ENCODE measurements at places on chromosomes 11 and 22.
A peak's percentile ranks its signal among the peaks of the same experiment; 100 is the strongest.

DNA sequence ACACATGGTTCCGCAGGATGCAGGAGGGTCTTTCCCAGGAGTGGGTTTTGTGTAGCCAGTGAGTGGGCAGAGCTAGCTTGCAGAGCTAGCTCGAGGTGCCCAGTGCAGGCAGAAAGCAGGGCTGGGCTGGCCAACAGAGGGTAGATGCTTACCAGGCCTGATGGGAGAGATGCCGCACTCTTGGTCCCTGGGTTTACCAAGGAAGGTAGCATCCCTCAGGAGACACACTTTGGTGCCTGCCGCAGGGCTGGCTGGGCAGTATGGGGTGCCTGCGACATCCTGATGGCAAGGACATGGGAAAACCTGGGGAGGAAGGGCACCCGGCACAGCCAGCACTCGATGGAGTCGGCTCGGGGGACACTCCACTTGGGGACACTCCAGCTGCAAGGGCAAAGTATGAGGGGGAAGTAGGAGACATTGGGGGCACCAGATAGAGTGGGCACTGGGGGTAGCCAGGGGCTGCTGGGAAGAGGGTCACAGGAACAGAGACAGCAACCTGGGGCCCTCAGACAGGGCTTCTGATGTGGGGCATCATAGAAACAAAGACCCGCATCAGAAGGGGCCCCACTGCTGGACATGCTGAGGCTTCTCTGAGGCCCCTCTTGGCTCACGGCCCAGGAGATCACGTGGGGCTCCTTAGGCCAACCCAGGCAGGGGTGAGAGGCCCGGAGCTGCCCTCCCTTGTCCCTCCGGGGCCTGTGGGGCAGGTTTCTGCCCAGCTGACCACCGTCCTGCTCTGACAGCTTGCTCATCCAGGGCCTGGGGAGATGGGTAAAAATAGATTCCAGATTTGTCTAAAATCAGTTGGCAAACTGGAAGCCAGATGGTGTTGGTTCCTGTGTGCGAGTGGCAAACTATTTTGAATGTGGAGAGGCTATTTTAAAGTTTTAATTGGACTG is 89.8 kb downstream of the MORC2 start:
- DNase-seq = no peak

- DNase-seq = peak; percentile 67
Measured at GRCh38 chr11:68841718-68842426, at the start of gene CPT1A. Gene CPT1A, minus strand, starts transcription at chr11:68841916. Its CDS starts 26,442 bp downstream, at chr11:68815474.

DNA sequence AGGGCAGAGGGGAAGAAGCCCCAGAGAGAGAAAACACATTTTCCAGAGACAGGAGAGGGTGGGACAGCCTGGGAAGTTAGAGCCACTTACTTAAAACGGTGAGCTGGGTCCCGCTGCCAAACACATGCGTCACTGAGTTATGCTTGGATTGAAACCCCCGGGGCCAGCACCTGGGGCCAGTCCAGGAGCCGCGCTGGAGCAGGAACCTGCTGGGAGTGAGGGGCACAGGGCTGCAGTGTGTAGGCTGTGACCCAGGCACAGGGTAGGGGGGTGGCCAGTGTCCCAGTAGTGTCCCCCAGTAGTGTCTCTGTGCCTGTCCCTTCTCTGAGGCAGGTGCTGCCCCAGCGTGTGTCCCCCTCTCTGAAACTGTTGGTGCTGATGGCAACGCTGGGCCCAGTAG is 5.2 kb downstream of the IGLL1 start:
- DNase-seq = no peak

DNA sequence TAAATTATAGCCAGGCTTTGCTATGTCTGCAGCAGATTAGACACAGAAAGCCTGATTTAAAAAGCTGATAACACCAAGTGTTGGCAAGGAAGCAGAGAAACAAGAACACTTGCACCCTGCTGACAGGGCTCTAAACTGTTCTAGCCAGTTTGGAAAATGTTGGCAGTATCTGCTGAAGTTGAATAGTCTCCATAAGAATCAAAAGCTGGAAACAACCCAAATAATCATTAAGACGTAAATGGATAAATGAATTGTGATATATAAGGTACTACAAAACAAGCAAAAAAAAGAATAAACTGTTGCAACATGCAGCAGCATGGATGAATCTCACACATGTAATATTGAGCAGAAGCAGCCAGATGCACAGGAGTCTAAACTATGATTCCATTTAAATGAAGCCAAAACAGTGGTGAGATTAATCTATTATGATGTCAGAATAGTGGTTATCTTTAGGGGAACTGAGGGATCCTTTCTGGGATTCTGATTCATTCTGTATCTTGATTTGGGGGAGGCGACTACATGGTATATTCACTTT is 40.4 kb upstream of the ADORA2A start:
- DNase-seq = no peak

DNA sequence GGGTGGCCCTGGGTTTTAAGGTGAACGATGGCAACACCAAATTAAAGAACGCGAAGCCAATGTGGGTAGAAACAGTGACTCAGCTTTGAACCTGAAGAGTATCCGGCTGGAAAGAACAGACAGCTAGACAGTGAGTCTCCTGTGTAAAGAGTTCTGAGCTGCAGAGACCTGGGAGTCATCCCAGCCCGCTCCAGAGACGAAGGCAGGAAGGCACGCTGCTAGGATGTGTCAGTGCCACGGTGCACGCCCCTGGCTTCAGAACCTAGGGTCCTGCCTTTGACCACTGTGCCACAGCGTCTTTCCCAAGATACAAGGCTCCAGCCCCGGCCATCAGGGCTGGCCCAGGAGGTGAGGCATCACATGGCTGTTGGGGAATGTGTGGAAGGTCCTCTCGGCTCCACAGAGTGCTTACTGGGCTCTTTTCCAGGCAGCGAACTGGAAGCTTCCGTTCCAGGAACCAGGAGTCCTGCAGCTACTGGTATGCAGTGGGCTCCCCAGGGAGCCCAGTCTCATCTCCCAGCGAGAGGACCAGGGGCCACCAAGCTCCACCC is 29.9 kb downstream of the LRFN4 start:
- DNase-seq = no peak

- no peak for DNase-seq
Measured at GRCh38 chr11:1701091-1701807, 4.3 kb downstream of the KRTAP5-6 start.

GRCh38 chr11:122426073-122426472 is 229.4 kb upstream of the UBASH3B start:
- no peak for DNase-seq

DNA sequence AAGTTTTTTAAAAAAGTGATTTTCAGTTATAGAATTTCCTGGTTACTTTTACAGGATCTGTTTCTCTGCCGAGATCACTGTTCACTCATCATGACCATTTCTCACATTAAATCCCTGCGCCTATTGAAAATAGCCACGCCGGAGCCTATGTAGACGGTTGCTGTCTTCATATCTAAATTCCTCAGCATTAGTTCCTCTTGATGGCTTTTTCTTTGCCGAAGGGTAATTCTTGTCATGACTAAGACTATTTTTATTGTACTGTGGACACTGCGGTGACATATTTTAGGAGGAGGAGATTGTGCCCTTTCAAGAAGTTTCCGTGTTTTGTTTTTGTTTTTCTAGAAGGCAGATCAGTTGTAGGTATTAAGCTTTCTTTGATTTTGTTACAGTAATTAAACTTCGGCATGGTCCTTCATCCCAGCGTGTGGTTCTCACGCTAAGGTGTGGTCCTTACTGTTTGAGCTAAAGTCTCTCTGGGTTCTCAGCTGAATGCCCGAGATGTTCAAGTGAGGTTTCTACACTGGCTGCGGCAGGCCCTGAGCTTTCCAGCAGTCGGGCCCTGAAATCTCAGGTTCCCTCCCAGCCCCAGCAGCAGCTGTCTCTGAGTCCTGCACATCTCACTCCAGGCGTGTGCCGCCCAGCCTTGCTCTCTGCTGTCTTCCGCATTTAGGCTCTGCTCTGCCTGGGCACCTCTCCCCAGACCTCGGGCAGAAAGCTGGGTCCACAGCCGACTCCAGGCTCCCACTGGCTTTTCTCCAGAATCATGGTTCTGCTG is 1110.5 kb downstream of the TBC1D22A start:
- no peak for DNase-seq

DNA sequence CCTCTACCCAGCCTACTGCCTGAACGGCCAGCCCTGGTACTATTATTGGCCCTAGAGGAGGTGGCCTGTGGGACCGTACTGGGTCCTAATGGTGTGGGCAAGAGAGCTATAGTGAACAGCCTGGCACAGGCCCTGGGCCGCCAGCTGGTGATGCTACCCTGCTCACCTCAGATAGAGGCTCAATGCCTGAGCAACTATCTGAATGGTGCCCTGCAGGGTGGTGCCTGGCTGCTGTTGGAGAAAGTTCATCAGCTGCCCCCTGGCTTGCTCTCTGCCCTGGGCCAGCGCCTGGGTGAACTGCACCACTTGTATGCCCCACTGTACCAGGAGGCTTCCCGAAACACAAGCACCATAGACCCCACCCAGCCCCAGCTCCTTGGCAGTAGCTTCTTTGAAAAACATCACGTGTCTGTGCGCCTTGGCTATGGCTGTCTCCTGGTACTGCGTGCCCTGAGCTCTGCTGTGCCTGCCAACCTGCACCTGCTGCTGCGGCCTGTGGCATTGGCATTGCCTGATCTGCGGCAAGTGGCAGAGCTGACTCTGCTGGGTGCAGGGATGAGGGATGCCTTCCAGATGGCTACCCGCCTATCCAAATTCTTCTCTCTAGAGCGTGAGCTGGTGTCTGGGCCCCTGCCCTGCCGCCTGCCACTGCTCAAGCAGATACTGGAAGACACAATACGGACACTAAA is 49.0 kb downstream of the DNHD1 start:
- no peak for DNase-seq

GRCh38 chr22:38820020-38820419 is 23.8 kb downstream of the NPTXR start:
- DNase-seq = no peak

DNA sequence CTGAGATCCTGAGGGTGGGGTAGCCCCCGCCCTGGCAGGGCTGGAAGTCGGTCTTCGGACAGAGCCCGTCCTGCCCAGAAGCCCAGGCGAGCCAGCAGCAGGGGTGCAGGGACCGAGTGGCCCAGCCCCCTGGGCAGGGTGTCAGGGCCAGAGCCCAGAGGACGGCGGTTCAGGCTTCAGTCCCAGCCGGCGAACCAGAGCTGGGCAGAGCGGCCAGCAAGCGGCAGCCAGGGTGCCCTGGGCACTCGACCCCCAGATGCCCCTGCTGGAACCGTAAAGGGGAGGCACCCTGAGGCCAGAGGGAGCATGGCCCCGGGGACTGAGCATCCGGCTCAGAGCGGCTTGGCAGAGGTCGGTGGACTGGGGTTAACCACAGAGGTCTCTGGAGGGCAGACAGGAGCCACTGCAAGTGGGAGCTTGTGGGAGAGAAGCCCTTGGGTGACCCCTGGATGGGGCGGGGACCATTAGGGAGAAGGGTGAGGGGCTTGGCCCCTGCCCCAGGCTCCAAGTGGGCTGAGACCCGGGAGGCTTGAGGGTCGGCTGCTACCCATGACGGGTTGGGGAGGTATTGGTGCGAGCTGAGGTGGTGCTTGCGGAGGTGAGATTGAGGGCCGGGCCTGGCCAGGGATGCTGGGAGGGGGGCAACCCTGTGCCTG is 15.9 kb downstream of the LSP1 start:
- DNase-seq = no peak

- no peak for DNase-seq
Measured at GRCh38 chr11:9039198-9039597, 35.4 kb upstream of the NRIP3 start.

GRCh38 chr11:13329670-13330356 is 52.2 kb downstream of the BMAL1 start:
- DNase-seq = no peak

- no peak for DNase-seq
Measured at GRCh38 chr11:33399421-33399820, 142.2 kb downstream of the HIPK3 start.

- peak; percentile 40 for DNase-seq
Measured at GRCh38 chr11:121466063-121466794, 13.5 kb upstream of the SORL1-AS1 start.

DNA sequence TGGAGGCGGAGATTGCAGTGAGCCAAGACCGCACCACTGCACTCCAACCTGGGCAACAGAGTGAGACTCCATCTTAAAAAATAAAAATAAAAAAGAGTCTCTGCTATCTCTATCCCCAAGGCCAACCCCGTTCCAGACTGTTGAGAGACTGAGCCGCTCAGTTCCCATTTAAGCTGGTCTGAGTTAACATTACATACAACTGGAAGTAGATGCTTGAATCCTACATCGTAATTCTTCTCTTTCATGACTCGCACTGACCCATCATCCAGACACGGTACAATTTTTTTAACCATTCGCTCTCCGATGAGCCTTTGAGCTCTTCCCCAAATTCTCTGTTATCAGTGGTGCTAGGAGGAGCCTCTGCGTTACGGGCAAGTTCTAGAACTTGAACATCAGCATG is 4.9 kb upstream of the CYTH4 start:
- no peak for DNase-seq

- DNase-seq = no peak
Measured at GRCh38 chr11:108351468-108351867, 115.9 kb downstream of the C11orf65 start.

DNA sequence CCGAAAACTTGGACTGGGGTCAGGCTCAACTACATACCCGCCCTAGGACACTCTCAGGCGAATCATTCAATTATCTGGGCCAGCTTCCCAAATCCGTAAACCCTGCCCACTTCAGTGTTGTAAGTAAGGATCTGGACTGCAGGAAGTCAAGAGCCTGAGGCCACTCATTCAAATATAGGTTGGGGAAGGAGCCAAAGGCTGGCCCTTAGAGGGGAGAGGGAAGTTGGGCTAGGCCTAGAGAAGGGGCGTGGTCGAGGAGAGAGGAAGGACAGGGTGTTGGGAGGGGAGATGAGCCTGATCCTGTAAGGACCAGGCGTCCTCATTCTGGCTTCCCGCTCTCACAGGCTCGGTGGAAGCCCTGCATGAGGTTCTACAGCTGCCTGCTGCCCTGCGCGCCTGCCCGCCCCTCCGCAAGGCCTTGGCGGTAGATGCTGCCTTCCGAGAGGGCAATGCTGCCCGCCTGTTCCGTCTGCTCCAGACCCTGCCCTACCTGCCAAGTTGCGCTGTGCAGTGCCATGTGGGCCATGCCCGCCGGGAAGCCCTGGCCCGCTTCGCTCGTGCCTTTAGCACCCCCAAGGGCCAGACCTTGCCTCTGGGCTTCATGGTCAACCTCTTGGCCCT is 3.0 kb downstream of the SAC3D1 start:
- DNase-seq = no peak

- no peak for DNase-seq
Measured at GRCh38 chr22:35601743-35602615, 15.2 kb downstream of the MB start.

GRCh38 chr11:76856571-76856970 is 4.1 kb upstream of the ACER3 start:
- no peak for DNase-seq

GRCh38 chr11:64880240-64881001 is 2.0 kb upstream of the EHD1 start:
- no peak for DNase-seq

DNA sequence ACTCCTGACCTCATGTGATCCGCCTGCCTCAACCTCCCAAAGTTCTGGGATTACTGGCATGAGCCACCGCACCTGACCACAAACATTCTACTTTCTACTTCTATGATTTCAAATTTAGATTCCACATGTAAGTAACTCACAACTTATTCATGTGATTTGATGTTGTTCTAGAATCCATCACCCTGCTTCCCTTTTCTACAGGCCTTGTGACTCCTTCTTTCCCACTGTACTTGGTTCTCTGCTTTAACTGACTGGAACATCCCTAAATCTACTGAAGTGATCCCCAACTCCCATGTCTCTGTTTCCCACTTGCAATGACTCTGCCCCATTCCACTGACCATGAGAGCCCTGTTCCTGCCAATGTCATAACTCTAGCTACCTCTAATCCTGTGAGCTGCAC is 25.7 kb upstream of the MRPL17 start:
- DNase-seq = no peak

- DNase-seq = no peak
Measured at GRCh38 chr11:75472081-75472732, 39.2 kb upstream of the KLHL35 start.

GRCh38 chr11:77127235-77127911 is 673 bp upstream of the MYO7A start:
- DNase-seq = peak; percentile 65

Measured in stimulated activated CD4-positive, alpha-beta T cell treated with anti-CD3 and anti-CD28 coated beads, Interleukin-4, amount 100 ng/mL, for 1 hour (primary cell).